Umbilical cord (tissue), 2 donors: ENCODE measurements at places on chromosomes 3 and 15.

GRCh38 chr15:43948691-43949325, 122.0 kb downstream of the WDR76 start:
- DNase-seq, result no peak

GRCh38 chr15:72939514-72940228, 112.6 kb upstream of the NEO1 start:
- no peak for DNase-seq

DNA sequence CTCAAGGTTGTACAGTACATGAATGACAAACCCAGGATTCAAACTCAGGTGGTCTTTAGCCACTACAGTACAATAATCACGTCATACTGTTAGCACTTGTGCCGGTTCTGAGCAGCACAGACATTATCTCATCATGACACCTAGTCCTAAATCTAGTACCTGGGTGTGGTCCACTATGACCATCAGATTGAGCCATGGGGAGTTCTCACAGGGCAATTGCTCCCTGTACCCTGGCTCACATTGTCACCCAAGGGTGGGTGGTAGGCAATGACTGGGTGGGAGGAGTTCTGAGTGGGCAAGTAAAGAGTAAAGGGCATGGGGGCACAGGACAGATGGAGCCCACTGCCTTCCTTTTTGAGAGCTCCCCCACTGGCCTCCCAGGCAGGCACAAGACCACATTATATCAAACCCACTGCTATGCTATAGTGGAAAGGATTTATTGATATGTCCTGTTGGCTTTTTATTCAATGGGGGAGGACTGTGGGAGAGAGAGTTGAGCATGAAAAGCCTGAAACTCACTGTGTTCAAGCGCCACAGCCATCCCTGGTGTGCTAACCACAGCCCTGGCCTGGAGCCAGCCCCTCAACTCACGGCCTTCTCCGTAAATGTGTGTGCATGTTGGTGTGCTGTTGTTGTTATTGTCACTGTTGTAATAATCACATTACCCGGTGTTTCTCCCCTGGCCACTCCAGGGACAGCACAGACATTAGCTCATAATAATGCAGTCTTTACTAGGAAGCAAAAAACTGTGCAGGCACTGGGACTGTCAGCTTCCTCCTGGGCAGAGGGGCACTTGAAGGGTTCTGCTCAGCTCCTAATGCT, 27.3 kb downstream of the ADCY5 start:
- no peak for DNase-seq

DNA sequence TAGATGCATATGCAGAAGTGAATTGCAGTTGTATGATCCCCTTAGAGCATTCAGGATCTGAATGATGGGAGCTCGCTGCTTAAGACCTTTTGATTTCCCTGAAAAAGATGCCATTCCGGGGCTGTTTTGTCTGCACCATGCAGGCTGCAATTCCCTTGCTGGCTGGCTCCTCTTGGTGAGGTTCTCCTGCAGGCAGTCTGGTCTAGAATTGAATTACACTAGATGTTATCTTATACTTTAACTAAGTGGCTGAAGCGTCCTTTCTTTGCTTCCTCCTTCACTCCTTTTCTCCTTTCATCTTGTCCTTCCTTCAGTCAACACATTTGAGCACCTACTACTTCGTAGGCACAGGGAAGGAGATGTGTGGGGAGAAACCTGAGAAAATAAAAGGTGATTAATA, 18.6 kb upstream of the MYZAP start:
- DNase-seq, result no peak
